ENCODE measurements at places on chromosomes 3 and 15.
A peak's percentile ranks its signal among the peaks of the same experiment; 100 is the strongest.

DNA sequence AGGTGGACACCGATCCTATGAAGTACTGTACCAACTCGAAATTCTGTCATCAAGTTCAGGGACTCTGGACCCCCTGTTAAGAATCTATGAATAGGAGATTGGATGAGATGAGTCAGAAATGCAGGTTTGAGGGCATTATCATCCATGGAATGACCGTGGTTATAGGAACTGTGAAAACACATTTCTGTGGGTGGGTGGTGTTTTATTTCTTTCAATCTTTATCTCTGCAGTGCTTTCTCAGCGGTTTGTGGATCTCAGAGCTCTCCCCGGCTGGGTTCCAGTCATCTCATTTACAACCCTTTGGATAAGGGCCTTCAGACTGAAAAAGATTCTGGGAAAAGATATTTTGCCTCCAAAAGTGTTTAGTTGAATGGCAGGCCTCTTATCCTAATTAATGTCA is 5.4 kb upstream of the ABHD17C start:
- no peak for DNase-seq

DNA sequence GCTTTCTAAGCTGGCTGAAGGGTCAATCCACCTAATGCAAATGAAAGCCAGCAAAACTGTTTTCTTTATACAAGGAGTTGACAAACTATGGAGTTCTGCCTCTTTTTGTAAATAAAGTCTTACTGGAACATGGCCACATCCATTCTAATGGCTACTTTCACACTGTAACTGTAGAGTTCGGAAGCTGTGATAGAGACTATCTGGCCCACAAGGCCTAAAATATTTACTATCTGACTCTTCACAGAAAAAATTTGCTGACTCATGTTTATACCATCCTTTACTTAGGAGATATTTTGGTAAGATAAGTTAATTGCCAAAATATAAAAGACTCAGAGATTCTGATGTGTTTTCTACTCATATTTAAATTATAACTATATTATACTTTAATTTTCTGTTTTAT is 93.7 kb upstream of the GK5 start:
- no peak for DNase-seq

DNA sequence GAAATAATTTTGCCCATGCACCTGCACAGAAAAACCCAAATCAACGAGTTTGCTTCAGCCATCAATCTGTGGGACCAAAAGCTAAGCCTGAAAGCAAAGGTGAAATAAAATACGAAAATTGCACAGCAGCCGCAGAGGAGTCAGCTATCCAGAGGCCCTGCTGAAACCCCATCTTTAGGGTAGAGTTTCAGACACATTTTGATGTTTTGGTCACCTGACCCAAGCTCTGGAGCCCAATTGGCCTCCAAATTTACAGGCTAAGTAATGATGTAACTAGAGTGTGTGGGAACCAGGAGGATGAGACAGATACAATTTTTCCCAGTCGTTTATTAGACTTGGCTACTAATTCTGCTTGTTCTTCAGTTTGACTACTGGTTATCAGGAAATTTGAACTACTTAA is 308.6 kb upstream of the ATP11B start:
- DNase-seq = no peak

- no peak for DNase-seq
Measured at GRCh38 chr15:65695081-65695480, 73.3 kb downstream of the SLC24A1 start.

- DNase-seq = no peak
Measured at GRCh38 chr3:125271127-125271526, 58.6 kb upstream of the SLC12A8 start.

DNA sequence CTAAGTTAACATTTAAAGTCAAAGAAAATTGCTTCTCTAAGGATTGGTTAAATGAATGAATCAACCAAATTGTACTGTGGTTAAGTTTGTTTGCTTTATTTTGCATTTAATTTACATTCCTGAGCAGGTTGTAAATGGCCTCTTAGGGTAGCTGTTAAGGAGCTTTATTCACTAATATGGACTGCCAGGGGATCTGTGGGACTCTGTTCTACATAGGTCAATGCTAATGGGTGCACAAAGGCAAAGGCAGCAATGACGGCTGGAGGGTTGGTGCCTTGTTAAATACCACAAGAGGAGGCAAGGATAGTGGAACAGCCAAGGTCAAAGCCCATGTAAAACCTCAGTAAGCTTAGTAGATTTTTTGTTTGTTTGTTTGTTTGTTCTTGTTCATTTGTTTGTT is 89.3 kb upstream of the P2RY1 start:
- no peak for DNase-seq

- no peak for DNase-seq
Measured at GRCh38 chr15:47768735-47769134, 51.4 kb downstream of the SEMA6D start.

DNA sequence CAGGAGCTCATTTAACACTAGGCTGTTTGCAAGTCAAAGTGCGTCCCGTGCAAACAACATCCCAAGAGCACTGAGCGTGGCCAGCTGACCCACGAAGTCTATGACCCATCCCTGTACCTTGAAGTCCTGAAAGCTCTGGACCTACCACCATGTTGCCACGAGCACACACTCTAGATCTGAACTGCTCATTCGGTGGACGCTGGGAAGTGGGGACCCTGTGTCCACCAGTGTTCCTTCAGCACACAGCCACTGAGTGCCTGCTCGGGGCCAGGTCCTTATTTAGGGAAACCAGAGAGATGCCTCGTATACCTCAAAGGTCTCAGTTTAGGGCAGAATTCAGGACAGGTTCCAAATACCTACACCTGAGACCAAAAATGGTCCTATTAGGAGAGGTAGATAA is 236.9 kb downstream of the XXYLT1 start:
- no peak for DNase-seq

GRCh38 chr3:34957677-34958076 is 681.6 kb upstream of the ARPP21 start:
- no peak for DNase-seq

GRCh38 chr15:98163319-98164045 is 203.0 kb downstream of the ARRDC4 start:
- DNase-seq = no peak

- no peak for DNase-seq
Measured at GRCh38 chr3:71244826-71245488, 338.6 kb downstream of the FOXP1 start.

DNA sequence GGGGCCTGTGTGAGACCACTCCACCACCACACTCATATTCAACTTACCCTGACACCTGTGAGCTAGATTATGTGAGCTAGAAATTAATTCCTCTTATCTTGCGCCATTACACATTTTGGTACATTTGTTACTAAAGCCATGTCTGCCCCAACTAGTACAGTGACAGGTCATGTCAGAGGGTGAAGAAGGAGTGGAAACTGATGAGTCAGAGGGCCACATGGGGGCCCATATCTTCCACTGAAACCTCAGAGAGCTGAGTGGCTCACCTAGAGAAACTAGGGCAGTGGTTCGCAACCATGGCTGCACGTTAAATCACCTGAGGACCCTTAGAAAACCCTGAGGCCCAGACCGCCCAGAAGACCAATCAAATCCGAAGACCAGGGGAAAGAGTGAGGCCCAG is 15.7 kb upstream of the MEF2A start:
- peak; percentile 15 for DNase-seq

DNA sequence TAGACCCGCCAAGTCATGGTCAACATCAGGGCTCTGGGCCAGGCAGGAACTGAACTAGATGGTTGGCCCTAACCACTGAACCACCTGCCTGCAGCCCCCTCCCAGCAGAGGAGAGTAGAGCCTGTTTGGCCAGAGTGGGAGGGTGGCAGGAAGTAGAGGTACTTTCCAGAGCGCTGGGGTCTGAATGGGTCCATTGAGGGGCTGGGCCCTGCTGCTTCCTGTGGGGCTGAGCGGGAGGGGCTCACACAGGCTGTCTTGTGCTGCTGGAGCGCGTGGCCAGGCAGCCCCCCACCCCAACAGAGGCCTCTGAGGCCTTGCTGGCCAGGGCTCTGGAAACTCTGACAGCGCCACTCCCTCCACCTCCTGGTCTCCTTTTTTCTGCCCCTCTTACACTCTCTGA is 17.4 kb downstream of the CSPG4 start:
- no peak for DNase-seq

- no peak for DNase-seq
Measured at GRCh38 chr3:36501616-36502015, 121.3 kb downstream of the STAC start.

- no peak for DNase-seq
Measured at GRCh38 chr3:94063496-94064119, 747 bp downstream of the NSUN3 start.

GRCh38 chr15:48811325-48811958 is 573 bp upstream of the CEP152 start:
- DNase-seq = no peak

DNA sequence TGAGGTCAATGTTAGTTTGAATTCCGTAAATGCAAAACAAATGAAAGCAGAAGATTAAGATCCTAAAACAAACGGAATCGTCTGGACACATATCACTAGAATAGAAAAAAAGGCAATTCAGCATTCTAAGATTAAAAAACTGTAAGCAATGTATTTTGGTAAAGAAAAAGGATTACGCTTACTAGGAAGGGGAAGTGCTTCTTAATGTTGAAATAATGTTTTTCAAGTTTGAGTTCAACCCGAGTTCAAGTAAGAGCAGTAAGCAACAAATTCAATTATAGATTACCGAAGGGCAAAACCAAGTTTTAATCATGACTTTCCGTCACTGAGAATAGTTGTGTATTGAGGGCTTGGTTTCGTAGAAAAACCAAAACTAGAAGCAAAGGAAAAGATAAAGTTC is 637 bp downstream of the CIP2A start:
- DNase-seq = no peak

DNA sequence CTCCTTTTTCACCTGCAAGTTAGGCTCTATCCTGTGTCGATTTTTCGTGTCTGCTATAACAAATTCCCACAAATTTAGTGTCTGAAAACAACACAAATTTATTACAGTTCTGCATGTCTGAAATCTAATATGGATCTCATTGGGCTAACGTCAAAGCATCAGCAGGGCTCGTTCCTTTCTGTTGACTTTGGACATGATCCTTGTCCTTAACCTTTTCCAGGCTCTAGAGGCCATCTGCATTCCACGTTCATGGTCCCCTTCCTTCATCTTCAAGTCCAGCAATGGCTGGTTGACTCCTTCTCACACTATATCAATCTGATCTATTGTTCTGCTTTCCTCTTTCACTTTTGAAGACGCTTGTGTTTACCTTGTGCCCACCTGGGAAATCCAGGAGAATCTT is 165.7 kb upstream of the RARB start:
- no peak for DNase-seq

DNA sequence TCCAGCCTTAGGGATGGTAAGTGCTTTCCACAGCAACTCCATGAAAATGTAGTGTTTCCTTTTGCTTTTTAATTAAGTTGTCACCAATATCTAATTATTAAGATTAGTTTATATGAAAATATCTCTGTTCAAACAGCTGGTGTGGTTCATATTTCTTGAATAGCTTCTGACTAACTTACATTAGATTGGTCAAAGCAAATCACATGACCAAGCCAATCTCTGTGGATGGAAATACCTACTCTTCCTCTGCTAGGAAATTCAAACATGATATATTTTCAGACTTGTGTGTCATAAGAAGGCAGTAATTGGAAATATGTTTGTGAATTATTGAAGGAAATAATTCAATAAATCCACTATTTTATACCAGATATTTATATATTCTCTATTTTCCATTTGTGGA is 54.6 kb upstream of the CADM2 start:
- DNase-seq = no peak

DNA sequence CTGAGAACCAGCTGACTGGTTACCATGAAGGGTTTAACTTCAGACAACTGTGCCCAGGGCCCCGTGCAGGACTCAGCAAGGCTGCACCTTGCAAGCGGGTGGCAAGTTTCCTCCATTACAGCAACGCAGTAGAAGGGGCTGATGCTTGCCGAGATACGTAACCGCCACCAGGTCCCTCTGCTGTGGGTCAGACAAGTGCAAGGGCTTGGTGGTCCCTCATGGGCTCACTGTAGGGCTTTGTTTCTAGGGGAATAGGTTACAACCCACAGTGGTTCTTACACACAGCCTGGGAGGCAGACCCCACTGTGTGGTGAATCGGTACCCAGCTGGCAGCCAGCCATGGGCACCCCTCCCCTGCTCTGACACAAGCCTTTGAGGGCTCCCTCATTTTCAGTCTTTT is 15.5 kb upstream of the SNRPA1 start:
- no peak for DNase-seq

DNA sequence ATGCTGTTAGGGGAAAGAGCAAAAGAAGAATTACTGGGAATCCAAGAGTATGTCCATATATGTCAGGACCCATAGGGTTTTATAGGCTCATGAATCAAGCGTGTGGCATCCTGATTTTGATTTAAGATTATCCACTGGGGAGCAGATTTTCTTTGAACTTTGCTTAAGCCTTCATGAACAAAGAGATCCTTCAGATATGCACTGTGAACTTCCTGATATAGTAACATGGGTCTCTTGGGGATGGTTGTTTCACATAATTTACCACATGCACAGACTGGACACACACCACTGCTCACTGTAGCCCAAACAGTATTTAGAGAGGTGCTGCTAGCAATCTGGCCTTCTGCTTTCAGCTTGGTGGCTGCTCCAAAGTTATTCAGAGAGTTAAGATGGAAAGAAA is 200.9 kb upstream of the ZPLD1 start:
- no peak for DNase-seq

DNA sequence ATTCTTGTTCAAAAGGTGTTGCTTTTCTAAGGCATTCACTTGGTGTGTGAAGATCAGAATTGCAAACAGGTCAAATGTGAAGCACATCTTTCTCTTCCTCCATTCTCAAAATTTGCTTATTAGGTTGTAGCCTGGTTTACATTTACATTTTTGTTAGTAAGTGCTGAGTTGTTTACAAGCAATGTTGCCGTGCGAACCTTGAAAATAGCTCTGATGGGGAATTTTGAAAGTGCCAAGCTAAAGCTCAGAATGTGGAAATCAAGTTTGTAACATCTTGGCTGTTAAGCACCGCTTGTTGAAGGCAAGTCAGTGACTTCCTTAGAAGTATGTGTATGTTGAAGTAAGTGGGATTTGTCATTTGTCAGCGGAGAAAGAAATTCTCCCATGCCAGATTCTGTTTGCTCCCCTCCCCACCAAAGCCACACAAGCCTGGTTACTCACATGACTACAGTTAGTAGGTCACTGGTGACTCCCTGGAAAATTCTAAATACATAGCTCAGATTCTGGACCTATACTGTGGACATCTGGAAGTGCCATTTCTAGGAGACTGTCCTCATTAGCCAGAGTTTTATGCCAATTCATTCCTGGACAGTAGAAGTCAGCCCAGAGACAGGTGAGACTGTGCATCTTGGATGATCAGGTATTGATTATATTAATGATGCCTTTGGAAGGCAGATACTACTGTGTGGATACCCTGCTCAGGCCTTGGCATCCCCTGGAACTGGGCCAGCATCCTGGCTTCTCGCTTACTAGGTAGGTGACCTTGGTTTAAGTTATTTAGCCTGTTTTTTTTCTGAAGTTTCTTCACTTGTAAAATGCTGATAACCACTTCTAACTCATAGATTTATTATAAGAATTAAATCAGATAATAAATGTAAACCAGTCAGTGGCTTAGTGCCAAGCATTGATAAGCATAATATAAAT is 390.6 kb upstream of the SEMA6D start:
- no peak for DNase-seq
